ENCODE measurements at places on chromosomes 1 and 21.

- DNase-seq, result no peak
Observed at GRCh38 chr1:52674497-52675384, 23.4 kb downstream of the COA7 start.

DNA sequence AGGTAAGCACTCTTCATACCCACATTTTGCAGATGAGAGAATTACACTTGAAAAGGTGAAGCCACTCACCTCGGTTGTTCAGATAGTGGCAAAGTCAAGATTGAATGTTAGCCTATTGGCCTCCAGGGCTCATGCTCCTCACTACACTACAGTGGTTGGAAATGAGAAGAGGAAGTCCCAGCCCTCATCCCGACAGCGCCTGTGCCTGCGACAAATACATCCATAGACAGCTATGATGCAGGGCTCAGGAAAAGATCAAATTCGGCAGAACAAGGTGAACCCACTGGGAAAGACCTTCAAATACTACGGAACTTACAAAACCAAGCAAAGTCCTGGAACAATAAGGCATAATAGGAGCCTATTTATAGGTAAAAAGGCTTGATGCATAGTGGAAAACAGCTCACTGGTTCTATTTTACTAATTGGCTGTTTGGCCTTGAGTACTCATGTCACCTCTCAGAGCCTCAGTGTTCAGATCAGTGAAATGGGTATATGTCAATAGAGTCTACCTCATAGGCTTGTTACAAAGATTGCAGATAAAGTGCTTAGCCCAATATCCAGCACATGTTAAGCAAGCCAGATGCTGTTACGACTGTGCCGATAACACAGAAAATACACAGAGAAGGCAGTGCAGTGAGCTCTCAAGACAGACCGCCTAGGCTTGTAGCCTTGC lies 3.5 kb downstream of the SPOCD1 start:
- no peak for DNase-seq

DNA sequence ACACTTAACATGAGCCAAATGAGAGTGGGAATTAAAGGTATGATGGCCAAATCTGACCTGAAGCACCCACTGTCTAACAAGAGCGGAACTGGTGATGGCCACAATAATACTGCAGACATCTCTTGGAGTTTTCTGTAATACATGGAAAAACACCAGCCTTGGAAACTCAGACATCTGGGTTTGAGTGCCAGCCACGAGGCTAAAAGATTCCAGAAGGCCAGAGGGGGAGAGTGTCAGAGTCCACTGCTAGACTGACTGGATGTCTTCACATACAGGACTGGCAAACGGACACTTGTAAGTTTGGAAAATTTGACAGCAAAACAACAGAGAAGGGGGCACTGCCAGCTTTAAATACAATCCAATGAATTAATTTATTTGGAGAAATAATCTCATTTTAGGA lies 175.1 kb downstream of the ADSS2 start:
- no peak for DNase-seq

- DNase-seq, result no peak
Observed at GRCh38 chr1:34923490-34923889, 6.0 kb downstream of the DLGAP3 start.

DNA sequence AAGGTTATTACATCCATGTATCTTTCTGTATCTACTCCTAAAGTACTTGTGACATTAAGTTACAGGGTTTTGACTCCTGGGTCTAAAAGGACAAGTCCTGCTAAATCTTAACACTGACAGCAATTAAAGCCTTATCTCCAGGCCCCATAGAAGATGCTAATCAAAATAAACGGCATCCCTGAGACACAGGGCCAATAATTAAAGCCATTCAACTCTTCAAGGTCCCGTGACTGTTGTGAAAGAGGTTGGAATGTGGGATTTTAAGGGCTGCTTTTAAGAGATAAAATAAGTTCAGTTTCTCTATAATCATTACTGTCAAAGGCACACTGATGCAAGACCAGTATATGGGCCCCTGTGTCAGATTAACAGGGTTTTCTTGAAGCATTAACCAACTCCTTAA lies 8.3 kb downstream of the DNAI4 start:
- peak; percentile 78 for DNase-seq

GRCh38 chr1:53956308-53957168 lies 10.4 kb downstream of the LRRC42 start:
- no peak for DNase-seq

- DNase-seq, result no peak
Observed at GRCh38 chr21:22224261-22224660, 1226.1 kb downstream of the NCAM2 start.

DNA sequence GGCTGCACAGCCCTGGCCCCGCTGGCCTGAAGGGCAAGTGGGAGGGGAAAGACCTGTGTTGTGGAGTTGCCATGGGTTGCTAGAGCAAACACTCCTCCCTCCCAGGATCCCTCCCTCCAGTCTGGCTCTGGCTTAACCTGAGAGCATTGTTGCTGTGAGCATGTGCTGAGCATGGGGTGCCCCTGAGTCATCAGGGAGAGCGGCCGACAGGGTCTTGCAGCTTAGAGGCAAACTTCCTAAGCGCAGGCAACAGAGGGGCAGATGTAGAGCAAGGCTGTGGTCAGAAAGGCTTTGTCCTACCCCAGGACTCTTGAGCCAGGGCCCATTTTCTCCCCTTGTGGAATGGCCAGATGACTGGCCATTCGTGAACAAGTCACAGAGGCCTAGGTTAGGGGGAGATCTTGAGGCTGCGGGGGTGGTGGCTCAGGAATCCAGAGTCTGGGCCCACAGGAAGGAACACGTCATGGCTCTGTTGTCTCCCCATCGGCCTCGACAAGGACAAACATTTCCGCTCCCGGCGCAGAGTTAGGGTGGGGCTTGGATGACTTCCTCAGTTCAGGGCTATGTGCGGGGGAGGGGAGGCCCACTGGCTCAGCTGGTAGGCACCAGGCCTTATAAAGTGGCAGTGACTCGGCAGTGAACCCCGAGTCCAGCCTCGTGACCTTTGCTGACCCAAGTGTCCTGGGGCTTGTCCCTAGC lies 362 bp upstream of the DYNLT4 start:
- peak; percentile 97 for DNase-seq

GRCh38 chr1:21124846-21125245 lies 51.9 kb downstream of the EIF4G3 start:
- no peak for DNase-seq

DNA sequence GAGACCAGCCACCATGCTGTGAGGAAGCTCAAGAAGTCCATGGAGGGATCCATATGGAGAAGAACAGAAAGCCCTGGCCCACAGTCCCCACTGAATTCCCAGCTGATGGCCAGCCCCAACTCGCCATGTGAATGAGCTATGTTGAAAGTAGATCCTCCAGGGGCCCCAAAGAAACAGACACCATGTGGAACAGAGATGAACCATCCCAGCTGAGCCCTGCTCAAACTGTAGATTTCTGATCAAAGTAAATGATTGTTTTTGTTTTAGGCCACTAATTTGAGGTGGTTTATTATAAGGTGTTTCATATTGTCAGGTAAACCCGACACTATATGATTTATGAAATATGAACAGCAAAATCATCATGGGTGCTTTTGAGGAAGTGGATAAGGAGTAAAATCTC lies 32.8 kb downstream of the SYT2 start:
- DNase-seq, result no peak

DNA sequence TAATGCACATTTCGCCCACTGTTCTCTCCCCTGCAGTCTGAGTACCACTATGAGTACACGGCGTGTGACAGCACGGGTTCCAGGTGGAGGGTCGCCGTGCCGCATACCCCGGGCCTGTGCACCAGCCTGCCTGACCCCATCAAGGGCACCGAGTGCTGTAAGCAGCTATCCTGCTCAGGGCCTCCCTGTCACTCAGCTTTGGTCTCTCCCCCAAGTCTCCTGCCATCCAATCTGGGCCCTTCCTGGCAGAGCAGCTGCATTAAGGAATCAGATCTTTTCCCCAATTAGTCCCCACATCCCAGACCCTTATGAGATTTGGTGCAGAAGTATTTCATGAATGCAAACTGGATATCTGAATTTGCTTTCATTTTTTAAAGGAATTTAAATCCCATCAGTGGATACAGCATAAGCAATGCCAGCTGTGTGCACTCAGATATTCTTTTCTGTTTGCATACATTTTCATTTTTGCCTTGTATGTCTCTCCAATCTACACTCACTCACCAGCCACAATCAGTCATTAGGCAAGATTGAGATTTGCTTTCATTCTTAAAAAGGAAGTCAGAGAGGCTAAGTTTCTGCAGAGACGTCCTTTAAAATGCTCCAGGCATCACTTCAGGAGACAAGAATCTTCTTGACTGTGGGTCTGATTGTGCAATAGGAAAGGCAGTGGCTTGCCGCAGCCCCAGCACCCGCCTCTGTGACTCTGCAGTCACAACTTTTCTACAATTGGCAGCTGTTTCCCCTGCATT lies 48.1 kb downstream of the ELAPOR1 start:
- peak; percentile 39 for DNase-seq

- DNase-seq, result no peak
Observed at GRCh38 chr1:43235040-43235439, 34.7 kb upstream of the TMEM125 start.

DNA sequence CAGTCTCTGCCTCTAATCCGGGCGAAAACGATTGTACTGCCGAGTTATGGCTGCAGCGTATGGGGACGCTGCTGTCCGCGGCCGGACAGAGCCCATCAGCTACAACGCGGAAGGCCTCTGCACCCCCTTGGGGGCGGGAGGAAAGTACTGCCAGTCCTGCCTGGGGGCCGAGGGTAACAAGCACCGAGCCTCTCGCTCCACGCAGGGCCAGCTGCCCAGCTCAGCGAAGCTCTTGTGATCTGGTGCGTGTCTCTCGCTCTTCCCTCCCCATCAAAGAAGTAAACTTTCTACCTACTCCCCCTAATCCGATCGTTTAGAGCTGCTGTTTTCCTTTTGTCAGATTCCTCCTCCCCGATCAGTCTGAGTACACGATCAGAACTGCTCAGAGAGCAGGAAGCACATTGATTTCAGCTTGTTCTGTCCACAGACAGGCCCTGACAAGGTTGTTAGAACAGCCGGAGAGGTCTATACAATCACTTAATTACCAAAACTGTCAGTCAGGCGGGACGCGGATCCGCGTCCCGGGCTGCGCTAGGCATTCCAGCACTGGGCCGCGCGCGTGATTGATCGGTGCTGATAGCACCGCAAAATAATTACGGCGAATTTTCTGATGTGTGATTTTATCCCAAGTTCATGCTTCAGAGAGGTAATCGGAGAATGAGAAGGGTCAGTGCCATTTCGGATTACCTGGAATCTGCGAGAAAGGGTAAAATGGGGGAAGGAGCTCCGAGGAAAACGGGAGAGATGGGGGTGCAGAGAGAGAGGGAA lies 8.7 kb upstream of the BARHL2 start:
- no peak for DNase-seq

DNA sequence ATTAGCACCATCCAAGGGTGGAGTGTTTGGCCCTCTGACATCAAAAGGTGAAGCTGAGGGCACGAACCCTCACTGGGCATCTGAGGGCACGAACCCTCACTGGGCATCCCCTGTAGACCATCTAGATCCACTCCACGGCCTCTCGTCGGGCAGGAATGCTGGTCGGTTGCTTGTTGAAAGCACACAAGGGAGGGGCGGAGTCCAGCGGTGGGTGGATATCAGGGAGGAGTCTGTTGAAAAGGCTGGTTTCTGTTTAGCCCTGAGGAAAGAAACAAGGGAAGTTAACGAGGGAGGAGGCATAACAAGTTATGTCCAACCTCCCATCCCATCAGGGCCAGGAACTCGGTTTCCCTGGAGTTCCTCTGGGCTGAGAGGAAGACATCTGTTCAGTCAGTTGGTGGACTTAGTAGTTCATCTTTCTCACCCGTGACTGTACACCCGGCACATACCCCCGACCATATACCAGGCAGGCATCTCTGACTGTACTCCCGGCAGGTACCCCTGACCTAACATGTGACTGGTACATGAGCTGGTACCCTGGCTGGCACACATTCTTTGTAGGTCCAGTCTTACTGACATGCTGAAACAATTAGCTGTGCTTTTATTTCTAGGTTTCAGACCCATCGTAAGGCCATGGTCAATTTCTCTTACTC lies 32.1 kb upstream of the PDE9A start:
- peak; percentile 53 for DNase-seq

DNA sequence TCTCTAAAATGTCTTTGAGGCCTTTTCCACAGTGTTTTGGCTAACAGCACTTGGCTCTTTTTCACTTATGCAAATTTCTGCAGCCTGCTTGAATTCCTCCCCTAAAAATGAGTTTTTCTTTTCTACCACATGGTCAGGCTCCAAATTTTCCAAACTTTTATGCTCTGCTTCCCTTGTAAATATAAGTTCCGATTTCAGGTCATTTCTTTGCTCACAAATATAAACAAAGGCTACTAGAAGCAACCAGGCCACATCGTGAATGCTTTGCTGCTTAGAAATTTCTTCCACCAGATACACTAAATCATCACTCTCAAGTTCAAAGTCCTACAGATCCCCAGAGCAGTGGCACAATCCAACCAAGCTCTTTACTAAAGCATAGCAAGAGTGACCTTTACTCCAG lies 28.1 kb upstream of the BTG3 start:
- DNase-seq, result no peak

DNA sequence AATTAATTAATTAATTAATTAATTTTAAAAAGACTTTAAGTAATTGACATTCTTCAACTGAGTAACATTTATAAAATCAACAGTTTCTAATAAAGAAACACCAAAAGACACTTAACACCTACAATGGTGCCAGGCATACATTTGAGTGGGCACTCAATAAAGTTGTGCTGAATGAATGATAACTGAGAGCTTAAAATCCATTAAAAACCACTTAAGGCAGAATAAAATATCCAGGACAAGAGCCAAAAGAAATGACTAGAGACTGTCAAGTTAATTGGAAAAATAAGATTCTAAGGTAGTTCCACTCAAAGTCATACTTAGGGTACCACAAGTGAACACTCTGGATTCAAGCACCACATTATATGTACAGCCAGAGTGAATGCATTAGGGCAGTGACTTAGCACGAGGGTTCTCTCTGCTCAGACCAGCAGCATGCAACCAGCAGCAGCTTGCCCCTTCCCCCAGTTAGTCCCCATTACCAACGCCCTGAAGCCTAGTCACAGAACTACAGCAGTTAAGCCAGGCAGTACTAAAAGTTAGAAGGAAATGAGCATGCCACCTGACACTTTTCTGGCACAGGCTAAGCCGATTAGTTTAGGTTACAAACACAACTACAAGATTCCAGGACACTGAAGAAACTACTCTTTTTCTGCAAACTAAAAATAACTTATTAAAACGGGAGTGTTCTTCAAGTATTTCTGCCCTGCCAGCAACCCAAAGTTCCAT lies 46.5 kb downstream of the LUZP1 start:
- DNase-seq, result peak; percentile 36

DNA sequence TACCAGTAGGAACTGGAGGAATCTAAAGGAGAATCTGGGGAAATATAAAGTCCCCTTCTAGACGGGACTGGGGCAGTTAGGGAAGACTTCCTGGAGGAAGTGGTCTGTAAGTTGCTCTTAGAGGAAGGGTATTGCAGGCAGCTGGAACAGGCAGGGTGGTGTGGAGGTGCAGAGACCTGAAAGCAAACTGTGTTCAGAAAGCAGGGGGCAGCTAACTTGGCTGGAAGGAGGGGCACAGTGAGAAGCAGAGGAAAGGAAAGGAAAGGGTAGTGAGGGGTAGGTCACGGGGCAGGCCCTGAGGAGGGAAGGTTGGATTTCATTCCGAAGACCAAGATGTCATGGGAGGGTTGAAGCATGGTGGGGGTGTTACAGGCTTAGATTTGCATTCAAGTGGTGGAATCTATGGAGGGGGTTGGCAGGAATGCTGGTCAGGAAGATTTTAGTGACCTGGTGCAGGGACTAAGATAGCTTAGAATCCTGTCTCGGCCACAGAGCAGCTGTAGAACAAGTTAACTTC lies 240.7 kb downstream of the FOXD2 start:
- no peak for DNase-seq

- DNase-seq, result peak; percentile 6
Observed at GRCh38 chr1:224432672-224433040, 1.9 kb downstream of the WDR26 start.

Measured in small intestine (tissue), 16 donors.